ENCODE measurements at places on chromosomes 11 and 22. TPM values are rescaled to one million over a fixed set of nuclear protein-coding genes. Genes with fewer than 3 reads are reported as not detected.

The TENM4 gene
- total RNA-seq: 12.6 TPM

The CYP2R1 gene
- total RNA-seq: 5.7 TPM

The AQP11 gene
- total RNA-seq: 0.45 TPM

The HSPB2 gene
- 1.9 TPM for total RNA-seq

The PGA4 gene
- total RNA-seq: not detected

The ASCL2 gene
- total RNA-seq: not detected

The APOL1 gene
- 45.5 TPM for total RNA-seq

The CRYBB1 gene
- total RNA-seq: not detected

The ASRGL1 gene
- 1.1 TPM for total RNA-seq

The IL18 gene
- total RNA-seq: 0.08 TPM

The WBP2NL gene
- total RNA-seq: 0.23 TPM

The SCGB2A2 gene
- total RNA-seq: not detected

The CBLIF gene
- not detected for total RNA-seq

The RGL4 gene
- not detected for total RNA-seq

The MRTFA gene
- total RNA-seq: 24.7 TPM

The EPS8L2 gene
- 83.2 TPM for total RNA-seq

The IRF7 gene
- total RNA-seq: 3.7 TPM

The MRGPRX3 gene
- total RNA-seq: not detected

The ACCSL gene
- not detected for total RNA-seq

Measured in smooth muscle cell of the coronary artery (primary cell).